NCI-H1048 (cell line): ENCODE measurements at places on chromosomes 3 and 15.

DNA sequence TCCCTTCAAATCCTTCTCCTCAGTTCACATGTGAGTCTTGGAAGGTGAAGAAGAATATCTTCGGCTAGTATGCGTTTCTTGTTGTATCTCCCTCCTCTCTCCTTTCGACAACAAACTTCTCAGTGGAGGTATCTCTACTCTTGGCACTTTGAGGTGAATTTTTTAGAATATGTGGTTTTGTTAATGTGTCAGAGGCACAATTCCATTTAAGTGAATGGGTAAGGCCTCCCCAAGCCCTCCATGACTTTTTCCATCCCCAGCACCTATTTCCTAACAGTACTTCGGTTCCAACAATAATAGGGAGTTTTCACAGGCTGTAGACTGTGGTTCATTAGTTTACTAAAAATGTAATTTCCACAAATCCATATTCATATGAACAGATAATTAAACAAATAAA is 74.2 kb downstream of the TM4SF4 start:
- no peak for DNase-seq

DNA sequence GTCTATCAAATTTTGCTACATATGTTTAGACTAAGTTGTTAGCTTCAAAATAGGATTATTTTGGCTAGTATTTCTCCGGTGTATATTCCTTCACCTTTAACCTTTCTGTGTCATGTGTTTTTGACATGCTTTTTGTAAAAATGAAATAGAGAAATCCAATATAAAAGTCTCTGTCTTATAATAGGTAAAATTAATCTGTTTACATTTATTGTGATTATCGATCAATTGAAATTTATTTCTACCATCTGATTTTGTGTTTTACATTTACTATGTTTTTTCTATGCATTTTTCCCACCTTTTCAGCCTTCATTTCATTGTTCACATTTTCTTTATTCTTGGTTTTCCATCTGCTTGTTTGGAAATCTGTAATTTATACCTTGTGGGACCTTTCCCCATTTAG is 11.7 kb upstream of the LHFPL4 start:
- no peak for DNase-seq

GRCh38 chr15:68367226-68367625 is 64.7 kb downstream of the ITGA11 start:
- no peak for DNase-seq

DNA sequence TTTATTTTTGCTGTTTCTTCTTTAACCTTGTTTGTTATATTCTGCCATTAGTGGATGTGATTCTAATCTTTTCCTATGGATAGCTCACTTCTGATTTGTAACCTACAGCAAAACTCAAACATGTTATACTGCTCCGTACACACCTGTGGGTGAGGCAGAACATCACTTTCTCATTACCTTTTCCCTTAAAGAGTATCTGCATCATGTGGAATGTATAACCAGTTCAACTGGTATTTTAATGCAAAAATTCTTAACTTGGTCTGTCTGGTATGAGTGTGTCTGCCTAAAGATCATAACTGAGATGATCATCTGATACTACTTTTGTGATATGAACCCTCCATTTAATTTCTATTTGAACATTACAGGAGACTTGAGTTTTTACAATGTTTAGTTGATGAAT is 13.0 kb upstream of the UPK1B start:
- no peak for DNase-seq

DNA sequence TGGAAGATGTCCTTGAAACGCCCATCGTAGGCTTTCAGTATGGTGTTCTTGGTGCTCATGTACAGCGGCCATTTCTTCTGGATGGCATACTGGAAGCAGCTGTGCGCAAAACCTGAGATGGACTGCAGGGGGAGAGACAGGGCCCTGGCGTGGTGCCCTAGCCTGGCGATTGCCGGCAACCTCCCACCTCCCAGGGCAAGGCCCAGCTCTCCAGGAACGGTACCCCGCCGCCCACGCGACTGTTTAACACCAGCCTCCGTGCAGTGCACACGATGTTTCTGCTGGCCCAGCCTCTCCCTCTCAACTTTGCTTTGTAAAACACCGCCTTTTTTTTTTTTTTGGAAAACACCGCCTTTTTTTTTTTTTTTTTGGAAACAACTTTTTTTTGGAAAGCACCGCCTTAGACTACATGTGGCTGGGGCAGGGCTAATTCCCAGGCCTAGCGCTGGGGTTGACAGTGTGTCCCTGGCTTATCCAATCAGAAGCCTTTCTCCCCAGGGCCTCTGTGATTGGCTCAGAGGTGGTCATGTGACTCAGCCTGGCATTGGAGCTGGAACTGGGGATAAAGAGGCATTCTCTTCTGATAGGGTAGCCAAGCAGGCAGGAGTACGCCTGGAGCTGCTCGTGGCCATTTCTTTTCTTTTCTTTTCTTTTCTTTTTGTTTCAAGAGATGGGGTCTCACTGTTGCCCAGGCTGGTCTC is 14.7 kb downstream of the IDH2 start:
- DNase-seq, result no peak

DNA sequence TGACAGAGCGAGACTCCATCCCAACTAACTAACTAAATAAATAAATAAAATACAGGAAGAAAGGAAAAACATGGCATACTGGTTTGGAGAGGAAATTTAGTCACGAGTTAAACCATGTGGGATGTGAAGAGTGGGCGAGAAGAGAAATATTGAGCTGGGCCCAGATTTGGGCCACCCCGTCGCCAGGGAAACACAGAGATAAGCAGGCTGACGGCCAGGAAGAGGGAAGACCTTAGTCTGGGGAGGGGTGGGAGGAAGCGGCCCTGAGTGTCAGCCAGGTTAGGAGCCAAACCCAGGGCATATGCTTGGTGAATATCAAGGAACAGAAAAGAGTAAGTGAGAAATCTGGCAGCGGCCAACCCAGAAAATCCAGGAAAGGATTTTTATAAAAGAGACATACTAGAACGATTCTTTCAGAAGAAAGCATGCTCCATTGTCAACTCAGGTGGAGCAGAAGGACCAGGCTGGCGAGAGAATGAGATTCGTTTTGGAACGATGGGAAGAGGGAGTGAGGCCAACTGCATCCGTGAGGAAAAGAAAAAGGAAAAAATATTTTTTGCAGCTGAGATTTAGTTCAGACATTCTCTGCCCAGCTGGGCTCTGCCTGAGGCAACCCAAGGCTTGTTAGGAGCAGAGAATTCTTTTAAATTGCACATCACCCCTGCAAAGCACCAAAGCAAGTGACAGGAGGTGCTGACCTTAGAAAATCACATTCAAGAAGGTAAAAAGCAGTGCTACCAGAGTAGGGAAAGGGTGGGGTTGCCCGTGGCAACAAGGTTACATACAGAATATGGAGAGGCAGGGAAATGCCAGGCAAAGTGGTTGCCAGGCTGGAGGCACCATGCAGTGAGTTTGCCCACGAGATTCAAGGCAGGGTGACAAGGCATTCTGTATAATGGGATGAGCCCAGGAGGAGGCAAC is 59.3 kb upstream of the RAD18 start:
- DNase-seq, result no peak

DNA sequence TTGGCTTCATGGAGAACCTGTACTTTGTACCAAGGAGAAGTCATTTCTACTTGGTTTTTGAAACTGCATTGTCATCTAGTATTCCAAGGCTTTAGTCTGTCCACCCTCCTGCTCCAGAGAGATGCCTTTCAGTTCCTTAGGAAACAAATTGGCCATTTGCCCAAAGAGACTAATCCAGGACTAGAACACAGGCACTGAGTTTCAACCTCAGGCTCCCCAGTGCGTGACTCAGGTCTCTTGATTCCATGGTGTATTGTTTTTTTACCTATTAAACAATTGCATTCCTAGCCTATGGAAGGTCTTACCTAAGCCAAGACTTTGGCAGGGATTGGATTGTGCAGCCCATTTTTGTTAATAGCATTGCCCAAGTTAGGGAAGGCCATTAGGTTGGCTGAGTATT is 214.8 kb upstream of the CTDSPL start:
- no peak for DNase-seq

GRCh38 chr3:22244761-22245521 is 493.9 kb upstream of the ZNF385D start:
- no peak for DNase-seq

GRCh38 chr3:103494512-103494911 is 1059.7 kb downstream of the ZPLD1 start:
- no peak for DNase-seq

- no peak for DNase-seq
Measured at GRCh38 chr3:18951333-18951732, 197.0 kb upstream of the KCNH8 start.

DNA sequence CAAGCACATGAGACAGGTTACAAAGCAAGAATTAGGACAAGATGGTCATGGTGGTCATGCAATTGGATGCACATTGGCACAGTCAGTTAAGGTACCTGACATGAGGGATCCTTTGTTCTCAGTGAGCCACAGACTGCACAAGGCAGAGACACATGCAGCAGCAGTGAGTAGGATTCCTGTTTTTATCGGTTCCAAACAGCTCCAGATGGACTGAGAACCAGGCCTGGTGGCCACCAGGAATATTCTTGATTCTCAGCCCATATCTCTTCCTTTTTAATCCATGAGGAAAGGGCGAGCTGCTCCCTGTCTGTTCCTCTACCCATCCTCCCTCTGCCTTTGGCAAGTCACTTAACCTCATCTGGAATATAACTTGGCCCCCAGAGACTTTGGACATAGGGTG is 410.8 kb downstream of the GAP43 start:
- no peak for DNase-seq

DNA sequence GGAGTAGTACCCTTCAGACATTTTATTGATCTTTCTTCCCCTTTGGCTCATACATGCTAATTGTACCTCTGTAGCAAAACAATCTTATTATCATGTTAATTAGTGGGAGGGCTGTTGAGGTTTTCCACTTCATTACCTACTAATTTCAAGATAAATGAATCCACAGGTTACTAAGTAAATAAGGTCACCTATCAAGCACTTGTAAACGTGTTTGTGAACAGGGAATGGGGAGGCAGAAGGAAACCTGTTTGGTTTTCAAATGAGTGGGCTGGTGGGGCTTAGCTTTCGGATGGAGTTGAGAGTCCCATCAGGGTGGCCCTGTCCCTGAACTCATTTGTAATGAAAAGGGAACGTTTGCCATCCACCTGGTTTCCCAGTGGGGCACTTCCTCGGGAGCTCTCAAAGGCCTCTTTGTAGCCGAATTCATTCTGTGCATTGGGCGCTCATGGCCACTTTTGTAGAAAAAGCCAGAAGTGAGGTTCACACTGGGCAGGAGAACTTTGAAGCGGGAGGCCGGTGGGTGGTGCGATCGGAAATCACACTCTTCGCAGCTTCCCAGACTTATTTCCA is 419.8 kb upstream of the NR2F2 start:
- no peak for DNase-seq

GRCh38 chr3:38689346-38689745 is 39.9 kb upstream of the SCN5A start:
- no peak for DNase-seq
